ENCODE measurements at places on chromosomes 2 and 18.

- no peak for DNase-seq
Observed at GRCh38 chr2:170842785-170843184, 26.1 kb downstream of the GAD1 start.

DNA sequence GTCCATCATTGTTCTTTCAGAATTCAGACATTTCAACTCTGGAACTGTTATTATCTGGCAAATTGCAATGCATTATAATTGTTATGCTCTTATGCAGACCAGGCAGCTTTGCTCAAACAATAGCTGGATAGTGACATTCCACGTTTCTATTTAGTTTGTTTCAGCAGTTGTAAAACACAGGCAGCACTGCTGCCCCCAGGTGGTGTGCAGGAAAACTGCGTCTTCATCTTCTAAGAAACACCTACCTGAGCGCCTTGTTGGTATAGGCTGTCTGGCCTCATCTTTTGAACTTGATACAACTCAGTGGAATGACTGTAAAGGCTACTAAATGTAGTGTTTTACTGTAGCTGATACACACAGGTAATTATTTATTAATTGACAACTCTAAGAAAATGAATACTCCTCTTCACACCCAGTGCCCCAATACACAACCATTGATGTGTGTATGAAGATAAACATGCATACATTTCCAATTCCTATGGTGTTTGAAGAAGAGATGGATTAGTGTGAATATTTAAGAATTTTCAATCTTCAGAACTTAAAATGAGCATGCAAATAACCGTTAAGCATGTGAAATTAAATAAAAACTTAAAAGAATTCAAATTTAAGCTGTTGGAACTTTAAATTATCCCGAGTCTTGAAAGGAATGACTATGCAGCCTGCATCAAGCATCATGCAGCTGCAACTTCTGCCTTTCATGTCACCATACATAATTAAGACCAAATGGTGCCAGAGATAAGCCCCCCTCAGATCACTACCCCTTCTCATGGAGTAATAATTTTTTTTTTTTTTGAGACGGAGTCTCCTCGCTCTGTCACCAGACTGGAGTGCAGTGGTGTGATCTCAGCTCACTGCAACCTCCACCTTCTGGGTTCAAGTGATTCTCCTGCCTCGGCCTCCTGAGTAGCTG, 85.6 kb downstream of the CD8B2 start:
- DNase-seq: peak; percentile 41

DNA sequence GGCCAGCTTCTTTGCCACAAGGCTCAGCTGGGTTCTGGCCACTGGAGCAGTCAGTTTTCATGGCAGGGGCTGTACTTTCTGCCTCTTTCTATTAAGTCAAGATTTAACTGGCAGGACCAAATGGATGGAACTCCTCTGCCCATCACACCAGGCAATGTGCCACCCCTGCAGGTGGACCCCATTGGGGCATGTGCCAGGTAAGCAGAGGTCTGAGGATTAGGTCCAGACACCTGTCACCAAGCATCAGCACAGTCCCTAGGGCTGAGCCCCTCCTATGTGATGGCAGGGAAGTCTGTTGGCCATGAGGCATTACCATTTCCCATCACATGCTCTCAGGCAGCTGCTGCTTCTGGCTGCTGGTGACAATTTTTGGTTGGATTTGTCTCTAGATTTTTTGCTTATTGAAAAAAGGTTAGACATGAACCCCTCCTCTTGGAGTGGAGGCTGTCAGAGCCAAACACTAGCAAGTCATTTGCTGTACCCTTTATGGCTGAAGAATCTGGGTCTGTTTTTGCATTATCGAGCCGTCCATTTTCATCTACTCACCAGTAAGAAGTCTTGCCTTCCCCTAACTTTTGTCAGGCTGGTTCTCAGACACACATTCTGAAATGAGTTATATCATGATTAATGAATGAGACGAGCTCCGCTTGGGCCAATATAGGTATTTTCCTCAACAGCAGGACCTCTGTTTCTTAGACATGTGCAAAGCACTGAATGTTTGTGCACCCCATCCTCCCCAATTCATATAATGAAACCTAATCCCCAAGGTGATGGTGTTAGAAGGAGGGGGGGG, 328.0 kb downstream of the TSN start:
- no peak for DNase-seq

DNA sequence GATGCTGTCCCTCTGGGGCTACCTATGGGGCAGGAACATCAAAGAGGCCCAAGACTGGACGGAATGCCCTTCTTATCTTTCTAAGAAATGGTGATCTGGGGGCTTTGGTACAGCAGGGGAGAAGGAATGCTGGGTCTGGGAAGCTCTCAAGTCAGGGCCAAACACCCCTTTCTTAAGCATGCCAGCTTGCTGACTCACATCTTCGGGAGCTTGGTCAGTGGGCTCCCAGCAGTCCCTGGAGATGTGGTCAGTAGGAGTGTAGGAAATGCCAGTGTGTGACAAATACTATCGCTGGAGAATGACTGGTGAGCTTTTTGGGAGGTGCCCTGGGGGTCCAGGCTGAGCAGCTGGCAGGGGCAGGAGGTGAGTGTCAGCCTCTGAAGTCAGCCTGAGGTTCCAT, 105.0 kb upstream of the CDC42EP3 start:
- DNase-seq: no peak

DNA sequence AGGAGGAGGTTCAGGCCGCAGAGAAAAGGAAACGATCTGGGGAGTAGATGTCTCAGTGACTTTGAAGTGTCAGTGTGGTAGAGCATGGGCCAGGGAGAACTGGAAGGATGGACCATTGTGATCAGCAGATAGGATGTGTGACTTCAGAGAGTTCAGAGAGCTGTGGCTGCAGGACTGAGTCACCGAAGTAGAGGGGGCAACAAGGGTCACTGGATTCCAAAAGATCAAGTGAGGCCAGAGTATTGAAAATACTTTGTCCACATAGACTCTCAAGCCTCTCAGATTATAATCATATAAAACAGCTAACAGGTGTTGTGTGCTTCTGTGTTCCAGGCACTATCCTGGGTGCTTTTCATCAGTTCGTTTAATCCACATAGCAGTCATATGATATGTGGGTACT, 99.4 kb downstream of the CRIM1 start:
- DNase-seq: no peak
